Adipocyte (in vitro differentiated cells): ENCODE measurements at places on chromosomes 7 and 10.

- no peak for DNase-seq
Measured at GRCh38 chr7:26193432-26194207, 6.9 kb downstream of the HNRNPA2B1 start.

DNA sequence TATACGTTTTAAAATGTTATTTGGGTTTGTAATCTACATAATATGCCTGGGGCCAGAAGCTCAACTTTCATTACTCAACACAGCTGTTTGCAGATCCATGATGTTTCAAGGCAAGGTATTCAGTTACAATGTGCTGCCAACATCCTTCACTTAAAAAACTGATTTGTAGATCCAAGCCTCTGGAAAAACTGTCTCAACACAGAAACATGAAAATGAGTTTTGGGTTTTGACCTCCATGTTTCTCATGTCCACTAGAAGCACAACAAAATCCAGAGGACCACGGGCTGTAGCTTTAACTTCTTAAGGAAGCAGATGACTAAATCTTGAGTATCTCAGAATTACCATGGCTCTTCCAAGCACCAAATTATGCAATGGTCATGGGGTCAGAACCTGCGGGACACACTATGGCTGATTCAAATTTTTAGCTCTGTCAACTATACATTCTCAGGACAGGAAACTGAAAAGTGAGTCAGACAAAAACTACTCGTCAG lies 247.1 kb upstream of the GRB10 start:
- DNase-seq, result peak; percentile 89

DNA sequence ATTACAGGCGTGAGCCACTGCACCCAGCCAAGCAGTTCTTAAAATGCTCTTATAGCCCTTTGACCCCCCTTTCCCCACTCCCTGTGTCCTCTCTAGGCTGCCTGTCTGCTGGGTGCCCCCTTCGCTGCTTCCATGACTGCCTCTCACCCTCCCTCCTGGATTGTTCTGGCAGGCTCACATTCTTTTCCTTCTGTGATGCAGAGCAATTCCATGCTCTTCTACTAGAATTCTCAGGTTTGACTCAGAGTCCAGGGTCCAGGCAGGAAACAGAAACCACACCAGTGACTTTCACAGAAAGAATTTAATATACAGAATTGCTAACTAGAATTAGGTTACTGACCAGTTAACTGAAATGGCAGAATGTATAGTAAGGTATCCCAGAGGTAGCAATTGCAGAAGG lies 244.8 kb downstream of the BAMBI start:
- peak; percentile 33 for DNase-seq

DNA sequence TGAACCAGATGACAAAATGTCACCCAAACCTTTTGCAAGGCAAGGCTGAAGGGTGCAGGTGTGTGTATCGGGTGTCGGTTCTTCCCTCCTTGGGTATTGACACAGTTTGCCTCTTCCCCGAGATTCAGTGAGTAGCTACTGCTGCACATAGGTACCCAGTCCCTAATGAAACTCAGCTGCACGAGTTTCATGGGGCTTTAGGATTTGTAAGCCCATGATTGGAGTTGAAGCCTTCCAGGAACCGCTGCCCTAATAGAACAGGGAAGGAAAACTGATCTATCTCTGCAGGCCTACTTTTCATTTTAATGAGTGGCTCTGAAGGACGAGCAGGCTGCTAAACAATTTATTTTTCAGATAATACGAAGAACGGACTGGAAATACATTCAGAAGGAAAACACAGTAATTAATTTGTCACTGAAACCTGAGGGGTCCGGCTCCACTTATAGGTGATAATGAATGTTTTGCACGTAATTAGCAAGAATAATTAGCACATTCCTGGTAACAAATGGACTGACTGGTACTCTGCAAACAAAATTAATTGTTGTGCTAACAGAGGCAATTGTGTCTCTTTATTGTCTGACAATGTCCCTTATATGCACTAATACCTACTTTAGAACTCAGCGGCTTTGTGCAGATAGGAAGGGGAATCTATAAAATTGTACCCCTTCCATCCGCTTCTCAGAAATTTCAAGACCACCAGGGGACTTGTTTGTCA lies 49.6 kb upstream of the FZD8 start:
- no peak for DNase-seq

GRCh38 chr7:143299840-143300239 lies 11.7 kb downstream of the CASP2 start:
- peak; percentile 18 for DNase-seq

GRCh38 chr7:105975770-105976417 lies 12.8 kb downstream of the CDHR3 start:
- no peak for DNase-seq

GRCh38 chr10:108787932-108788331 lies 1135.4 kb downstream of the XPNPEP1 start:
- peak; percentile 26 for DNase-seq
